ENCODE measurements at places on chromosomes 12 and 14. TPM values are rescaled to one million over a fixed set of nuclear protein-coding genes. Genes with fewer than 3 reads are reported as not detected.

GRCh38 chr12:111084158-111084557 is 163.8 kb upstream of the MYL2 start:
- H3K36me3 ChIP-seq: no peaks in the 10 kb centered on the region
- no peak for DNase-seq
- no peak overlapping the region for H3K4me3 ChIP-seq
- no peaks in the 10 kb centered on the region for H3K4me1 ChIP-seq

GRCh38 chr12:25875661-25876060 is 82.8 kb upstream of the RASSF8 start:
- no peak overlapping the region for H3K4me3 ChIP-seq
- no peak overlapping the region for H3K27ac ChIP-seq
- no peaks in the 10 kb centered on the region for H3K36me3 ChIP-seq

GRCh38 chr12:94710933-94711332 is 60.6 kb upstream of the TMCC3 start:
- no peak for DNase-seq
- peaks cover 20% of the 10 kb centered on the region for H3K4me1 ChIP-seq
- no peaks in the 10 kb centered on the region for H3K27me3 ChIP-seq
- H3K4me3 ChIP-seq: no peak overlapping the region
- no peaks in the 10 kb centered on the region for H3K36me3 ChIP-seq
- H3K27ac ChIP-seq: no peak overlapping the region

GRCh38 chr14:63800083-63800482 is 52.7 kb upstream of the SYNE2 start:
- peaks cover 10% of the 10 kb centered on the region for H3K4me1 ChIP-seq
- no peak for DNase-seq

DNA sequence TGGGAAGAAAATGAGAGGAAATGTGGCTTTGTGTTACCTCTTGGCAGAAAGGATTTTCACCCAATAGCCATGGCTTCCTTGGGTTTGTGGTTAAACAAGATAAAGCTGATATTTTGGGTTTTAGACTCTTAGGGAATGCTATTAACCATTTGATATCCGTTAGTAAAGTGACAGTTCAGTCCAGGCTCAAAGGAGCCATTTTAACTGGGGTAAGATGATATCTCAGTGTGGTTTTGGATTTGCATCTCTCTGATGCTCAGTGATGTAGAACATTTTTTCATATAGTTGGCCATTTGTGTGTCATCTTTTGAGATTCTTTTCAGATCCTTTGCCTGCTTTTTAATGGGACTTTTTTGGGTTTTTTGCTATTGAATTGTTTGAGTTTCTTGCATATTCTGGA is 30.1 kb downstream of the IFT43 start:
- DNase-seq: no peak
- no peak overlapping the region for H3K4me3 ChIP-seq
- H3K27ac ChIP-seq: no peak overlapping the region
- peaks cover 26% of the 10 kb centered on the region for H3K36me3 ChIP-seq
- H3K4me1 ChIP-seq: peaks cover 27% of the 10 kb centered on the region
- H3K27me3 ChIP-seq: no peaks in the 10 kb centered on the region

DNA sequence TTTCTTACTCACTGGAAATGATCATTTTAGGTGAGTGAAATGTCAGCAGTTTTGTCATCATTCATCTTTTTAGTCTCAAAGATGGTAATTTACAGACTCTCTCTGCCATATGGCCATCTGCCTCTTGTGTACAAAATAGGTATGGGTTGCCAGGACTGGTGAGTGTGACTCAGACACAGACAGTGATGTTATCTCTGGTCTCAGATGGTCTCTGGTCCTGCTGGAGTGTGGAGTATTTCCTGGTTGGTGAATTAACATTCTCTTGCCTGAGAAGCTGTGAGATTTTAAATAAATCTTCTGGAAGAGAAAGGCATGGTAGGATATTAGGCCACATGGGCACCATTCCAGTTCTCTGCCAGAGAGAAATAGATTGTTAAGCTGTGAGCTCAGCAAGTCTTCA is 207.0 kb downstream of the ATP23 start:
- no peak for DNase-seq
- peaks cover 10% of the 10 kb centered on the region for H3K4me1 ChIP-seq
- no peaks in the 10 kb centered on the region for H3K36me3 ChIP-seq

DNA sequence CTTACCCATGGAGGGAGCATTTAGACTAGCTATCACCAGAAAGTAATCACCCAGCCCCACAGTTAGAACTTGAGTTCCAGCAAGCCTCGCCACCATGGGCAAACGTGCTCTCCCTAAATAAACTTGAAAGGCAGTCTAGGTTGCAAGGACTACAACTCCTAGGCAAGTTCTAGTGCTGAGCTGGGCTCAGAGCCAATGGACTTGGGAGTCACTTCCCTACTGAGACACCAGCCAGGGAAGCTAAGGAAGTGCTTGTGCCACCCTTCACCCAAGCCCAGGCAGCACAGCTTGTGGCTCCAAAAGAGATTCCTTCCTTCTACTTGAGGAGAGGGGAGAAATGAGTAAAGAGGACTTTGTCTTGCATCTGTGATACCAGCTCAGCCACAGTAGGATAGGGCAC is 57.9 kb downstream of the SLCO1A2 start:
- DNase-seq: no peak
- no peak overlapping the region for H3K4me3 ChIP-seq
- no peak overlapping the region for H3K27ac ChIP-seq
- H3K4me1 ChIP-seq: no peaks in the 10 kb centered on the region
- H3K27me3 ChIP-seq: no peaks in the 10 kb centered on the region
- H3K36me3 ChIP-seq: no peaks in the 10 kb centered on the region

DNA sequence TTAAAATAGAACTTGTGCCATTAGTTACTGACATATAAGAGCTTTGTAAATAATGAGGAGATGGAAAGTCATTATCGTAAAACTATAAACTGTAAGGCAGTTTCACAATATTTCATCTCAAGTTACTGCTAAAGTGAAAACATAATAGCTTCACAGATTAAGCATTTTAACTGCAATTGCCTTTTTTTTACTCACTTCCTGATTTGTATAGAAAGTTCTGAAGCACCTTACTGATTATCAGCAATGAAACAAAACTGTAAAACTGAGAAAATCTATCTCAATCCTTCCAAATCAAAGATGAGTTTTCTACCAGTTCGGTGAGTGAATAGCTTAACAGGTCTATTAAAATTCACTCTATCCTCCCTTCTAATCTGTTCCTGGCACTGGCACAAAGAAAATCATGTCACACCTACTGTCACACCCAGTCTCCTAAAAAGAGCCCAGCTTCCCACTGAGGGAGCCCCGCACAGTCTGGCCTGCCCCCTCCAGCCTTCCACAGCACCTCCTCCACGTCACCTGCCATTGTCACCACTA is 161.4 kb upstream of the ABCD2 start:
- no peak for DNase-seq
- no peaks in the 10 kb centered on the region for H3K36me3 ChIP-seq
- no peaks in the 10 kb centered on the region for H3K4me1 ChIP-seq
- H3K27ac ChIP-seq: no peak overlapping the region
- no peak overlapping the region for H3K4me3 ChIP-seq

The CDKN3 gene
- total RNA-seq: 4.8 TPM

The CRIP2 gene
- 401 TPM for total RNA-seq

The CHMP4A gene
- total RNA-seq: 75.4 TPM

Data from esophagus muscularis mucosa (tissue), 4 donors.